ENCODE measurements at places on chromosomes 13 and 19.

GRCh38 chr19:10761443-10762250 lies 43.8 kb downstream of the DNM2 start:
- H3K4me1 ChIP-seq = peaks cover 66% of the 10 kb centered on the region
- H3K36me3 ChIP-seq = peaks cover 39% of the 10 kb centered on the region
- peak overlapping the region; percentile 33 for H3K27ac ChIP-seq
- no peak for DNase-seq
- H3K27me3 ChIP-seq = no peaks in the 10 kb centered on the region

DNA sequence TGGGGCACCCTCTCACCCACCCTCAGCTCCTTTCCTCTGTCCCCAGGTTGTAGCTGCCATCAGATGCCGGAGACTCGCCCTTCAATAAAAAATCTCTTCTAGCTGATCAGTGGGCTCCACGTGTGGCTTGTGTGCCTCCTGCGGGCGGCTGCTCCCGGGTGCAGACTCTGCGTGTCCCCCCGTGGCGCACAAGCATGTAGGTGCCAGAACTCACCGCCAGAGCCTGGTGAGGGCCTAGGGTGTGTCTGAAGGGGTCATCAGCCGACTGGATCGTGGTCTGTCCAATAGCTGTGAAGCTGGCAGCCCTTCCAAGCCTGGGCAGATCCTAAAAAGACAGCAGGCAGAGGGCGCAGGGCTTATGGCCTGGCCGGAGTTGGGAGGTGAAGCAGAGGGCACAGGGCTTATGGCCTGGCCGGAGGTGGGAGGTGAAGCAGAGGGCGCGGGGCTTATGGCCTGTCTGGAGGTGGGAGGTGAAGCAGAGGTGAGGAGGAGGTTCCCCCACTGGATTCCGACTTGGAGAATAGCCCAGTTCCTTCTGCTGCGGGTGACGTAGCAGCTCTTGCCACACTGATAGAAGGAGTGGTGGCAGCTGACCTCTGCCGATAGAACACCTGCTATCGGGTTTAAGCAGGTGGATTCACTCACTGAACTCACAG lies 11.7 kb downstream of the NOP53 start:
- peaks cover 79% of the 10 kb centered on the region for H3K36me3 ChIP-seq
- H3K4me1 ChIP-seq = no peaks in the 10 kb centered on the region
- H3K27ac ChIP-seq = no peak overlapping the region

GRCh38 chr19:17889609-17890214 lies 18.0 kb downstream of the SLC5A5 start:
- H3K27me3 ChIP-seq = peaks cover 39% of the 10 kb centered on the region
- no peak overlapping the region for H3K4me3 ChIP-seq
- H3K4me1 ChIP-seq = no peaks in the 10 kb centered on the region
- H3K27ac ChIP-seq = no peak overlapping the region
- DNase-seq = peak; percentile 59

DNA sequence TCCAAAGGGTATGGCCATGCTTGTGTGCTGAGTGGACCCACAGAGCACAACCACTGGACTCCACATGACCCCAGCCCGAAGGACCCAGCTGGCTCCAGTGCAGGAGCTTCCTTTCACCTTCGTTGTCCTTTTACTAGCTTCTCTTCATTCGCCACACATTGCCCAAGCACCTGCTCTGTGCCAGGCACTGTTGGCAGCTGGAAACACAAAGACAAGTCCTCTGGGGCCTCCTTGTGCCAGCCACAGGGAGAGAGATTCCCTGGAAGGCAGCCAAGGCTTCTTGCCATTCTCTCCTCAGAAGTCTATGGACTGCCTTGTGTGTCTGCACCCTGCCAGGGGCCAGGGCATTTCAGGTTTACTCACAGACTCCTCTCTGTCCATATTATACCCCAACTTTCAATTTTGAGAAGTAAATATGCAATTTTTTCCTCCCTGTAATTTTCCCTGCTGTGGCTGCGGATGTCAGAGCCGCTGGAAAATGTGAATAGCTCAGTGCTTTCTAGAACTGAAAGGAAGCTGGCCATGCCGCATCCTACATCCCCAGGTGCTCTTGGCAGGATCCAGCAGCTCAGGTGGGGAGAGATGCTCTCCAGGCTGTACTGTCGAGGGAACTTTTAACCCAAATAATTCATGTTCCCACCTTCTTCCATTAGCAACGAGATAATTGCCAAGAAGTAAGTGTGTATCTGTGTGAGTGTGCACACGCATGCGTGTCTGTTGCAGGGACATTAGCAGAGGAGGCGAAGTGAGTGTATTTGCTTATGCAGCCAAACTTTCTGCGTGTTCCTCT lies 57.2 kb downstream of the CHST8 start:
- peaks cover 21% of the 10 kb centered on the region for H3K27me3 ChIP-seq
- DNase-seq = no peak
- no peaks in the 10 kb centered on the region for H3K36me3 ChIP-seq
- H3K4me3 ChIP-seq = no peak overlapping the region
- H3K4me1 ChIP-seq = no peaks in the 10 kb centered on the region
- H3K27ac ChIP-seq = no peak overlapping the region

DNA sequence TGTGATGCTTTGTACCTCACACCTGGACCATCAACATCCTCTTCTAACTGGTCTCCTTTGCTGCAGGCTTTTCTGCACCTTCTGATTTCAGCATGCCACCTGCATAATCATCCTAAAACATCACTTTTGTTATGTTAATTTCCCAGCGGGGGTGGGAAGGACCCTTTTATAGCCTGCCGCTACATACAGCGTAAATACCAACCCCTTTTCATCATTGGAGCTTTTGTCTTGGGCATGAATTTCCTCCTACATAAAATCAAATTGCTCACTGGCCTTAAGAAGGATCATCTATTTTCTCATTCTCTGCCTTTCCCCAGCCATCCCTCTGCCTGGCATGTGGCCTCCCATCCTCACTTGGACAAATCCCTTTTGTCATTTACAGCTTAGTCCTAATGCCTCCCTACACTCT lies 124.7 kb downstream of the RBM26 start:
- no peaks in the 10 kb centered on the region for H3K4me1 ChIP-seq
- no peak for DNase-seq

Data from mesenchymal stem cell (in vitro differentiated cells and primary cell).